ENCODE measurements at places on chromosomes 11 and 22. TPM values are rescaled to one million over a fixed set of nuclear protein-coding genes. Genes with fewer than 3 reads are reported as not detected.

DNA sequence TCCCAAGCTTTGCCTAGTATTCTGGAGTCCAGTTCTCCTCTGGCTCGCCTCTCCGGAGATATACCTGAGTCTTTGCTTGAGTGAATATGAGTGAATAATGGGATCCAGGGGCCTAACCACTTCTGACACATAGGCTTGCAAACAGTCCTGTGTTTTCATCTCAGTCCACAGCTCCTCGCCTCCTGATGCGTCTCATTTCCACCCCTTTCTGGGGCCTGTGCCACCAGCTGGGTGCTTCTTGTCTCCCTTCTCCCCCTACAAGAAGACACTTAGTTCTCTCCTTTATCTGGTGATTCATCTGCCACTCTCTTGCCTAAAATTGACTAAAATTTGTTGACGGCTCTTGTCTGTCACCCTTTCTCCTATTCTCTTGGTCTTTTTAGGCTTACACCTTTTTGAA lies 44.6 kb downstream of the SFI1 start:
- peaks cover 1% of the 10 kb centered on the region for H3K36me3 ChIP-seq
- H3K27me3 ChIP-seq = no peaks in the 10 kb centered on the region
- no peaks in the 10 kb centered on the region for H3K4me1 ChIP-seq
- peak overlapping the region; percentile 7 for H3K27ac ChIP-seq
- no peak for DNase-seq

The MRGPRF gene
- total RNA-seq = 0.24 TPM

The C11orf65 gene
- 0.42 TPM for total RNA-seq

The HSCB gene
- 18.5 TPM for total RNA-seq

- DNase-seq = no peak
- H3K27me3 ChIP-seq = peaks cover 16% of the 10 kb centered on the region
- H3K27ac ChIP-seq = no peak overlapping the region
- H3K36me3 ChIP-seq = no peaks in the 10 kb centered on the region
- no peaks in the 10 kb centered on the region for H3K4me1 ChIP-seq
- H3K4me3 ChIP-seq = no peak overlapping the region
Measured at GRCh38 chr11:57203359-57203758, 21.6 kb downstream of the LRRC55 start.

GRCh38 chr22:25875461-25875860 lies 133.5 kb downstream of the MYO18B start:
- H3K27me3 ChIP-seq = peaks cover 3% of the 10 kb centered on the region
- H3K36me3 ChIP-seq = no peaks in the 10 kb centered on the region
- H3K4me3 ChIP-seq = no peak overlapping the region
- H3K4me1 ChIP-seq = no peaks in the 10 kb centered on the region
- no peak for DNase-seq
- no peak overlapping the region for H3K27ac ChIP-seq

- DNase-seq = no peak
- peaks cover 5% of the 10 kb centered on the region for H3K27me3 ChIP-seq
- no peaks in the 10 kb centered on the region for H3K4me1 ChIP-seq
- no peaks in the 10 kb centered on the region for H3K36me3 ChIP-seq
- H3K4me3 ChIP-seq = no peak overlapping the region
- H3K27ac ChIP-seq = no peak overlapping the region
Measured at GRCh38 chr11:112343368-112344039, 82.8 kb upstream of the PLET1 start.

DNA sequence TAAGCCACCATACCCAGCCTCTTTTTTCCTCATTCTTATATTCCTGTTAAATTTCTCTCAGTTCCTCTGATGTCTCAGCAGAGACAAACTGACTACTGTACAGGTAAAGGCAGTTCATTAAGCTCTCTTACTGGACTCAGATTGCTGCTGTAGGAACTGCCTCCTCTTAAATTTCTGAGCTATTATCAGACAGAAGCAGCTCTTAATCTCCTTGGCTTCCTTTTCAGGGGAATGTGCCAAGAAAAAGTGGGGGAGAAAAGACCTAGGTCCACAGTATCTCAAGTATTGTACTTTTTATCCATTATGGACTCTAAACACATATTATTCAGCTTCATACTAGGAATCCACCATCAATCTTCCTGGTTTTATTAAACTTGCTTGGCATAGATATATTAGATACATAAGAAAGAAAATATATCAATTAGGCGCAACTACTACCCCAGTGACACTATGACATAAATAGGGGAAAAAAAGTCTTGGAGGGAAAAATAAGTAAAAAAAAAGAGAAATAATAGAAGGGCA lies 26.1 kb downstream of the MRTFA start:
- no peaks in the 10 kb centered on the region for H3K27me3 ChIP-seq
- no peaks in the 10 kb centered on the region for H3K36me3 ChIP-seq
- peak overlapping the region; percentile 33 for H3K27ac ChIP-seq
- no peak for DNase-seq
- H3K4me3 ChIP-seq = no peak overlapping the region

- peaks cover 4% of the 10 kb centered on the region for H3K4me1 ChIP-seq
- no peaks in the 10 kb centered on the region for H3K27me3 ChIP-seq
- H3K4me3 ChIP-seq = no peak overlapping the region
- DNase-seq = no peak
Measured at GRCh38 chr11:82718821-82719220, 14.8 kb downstream of the FAM181B start.

DNA sequence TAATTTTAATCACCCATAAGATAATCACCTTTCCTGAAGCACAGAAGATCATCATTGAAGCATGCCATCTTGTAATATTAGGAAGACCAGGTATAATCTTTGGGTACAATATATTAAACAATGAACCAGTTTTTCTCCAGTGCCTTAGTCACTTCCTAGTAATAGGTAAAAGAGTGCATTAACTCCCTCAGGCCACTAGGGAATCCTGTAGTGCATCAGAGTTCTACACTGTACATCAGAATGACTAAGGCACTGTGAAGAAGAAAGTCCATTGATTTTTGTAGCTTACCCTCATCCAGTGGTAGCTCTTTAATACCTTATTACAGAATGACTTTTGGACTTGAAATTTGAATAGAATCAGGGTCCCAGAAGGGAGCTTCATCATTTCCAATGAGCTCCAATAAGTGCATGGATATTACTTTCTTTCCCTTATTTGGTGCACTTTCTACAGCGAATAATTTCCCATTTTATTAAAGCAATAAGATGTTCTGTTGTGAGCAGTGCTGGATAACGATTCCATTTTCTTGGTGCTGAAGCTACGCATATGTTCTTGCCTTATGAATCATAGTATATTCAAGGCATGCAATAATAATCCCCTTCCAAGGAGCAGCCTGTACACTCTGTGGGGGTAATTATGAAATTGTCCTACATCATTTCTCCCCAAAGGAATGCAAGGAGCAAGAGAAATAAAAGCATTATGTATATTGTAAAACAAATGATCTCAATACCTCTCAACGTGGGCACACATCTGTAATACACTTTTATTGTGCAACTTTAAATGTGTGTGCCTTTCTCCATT lies 4.7 kb downstream of the C11orf87 start:
- H3K4me3 ChIP-seq = no peak overlapping the region
- DNase-seq = no peak
- no peak overlapping the region for H3K27ac ChIP-seq
- H3K4me1 ChIP-seq = peaks cover 3% of the 10 kb centered on the region
- H3K27me3 ChIP-seq = peaks cover 74% of the 10 kb centered on the region

- H3K36me3 ChIP-seq = peaks cover 1% of the 10 kb centered on the region
- H3K27me3 ChIP-seq = no peaks in the 10 kb centered on the region
- no peak for DNase-seq
- H3K27ac ChIP-seq = no peak overlapping the region
- H3K4me3 ChIP-seq = no peak overlapping the region
- peaks cover 31% of the 10 kb centered on the region for H3K4me1 ChIP-seq
Measured at GRCh38 chr11:119722281-119722794, 6.7 kb downstream of the NECTIN1 start.

The CBX6 gene
- 38.8 TPM for total RNA-seq
